ENCODE measurements at places on chromosomes 7 and 10. TPM values are rescaled to one million over a fixed set of nuclear protein-coding genes. Genes with fewer than 3 reads are reported as not detected.
A peak's percentile ranks its signal among the peaks of the same experiment; 100 is the strongest.

GRCh38 chr7:113320419-113320818, 202.1 kb upstream of the SMIM30 start:
- no peaks in the 10 kb centered on the region for H3K36me3 ChIP-seq
- no peak overlapping the region for H3K4me3 ChIP-seq
- no peak overlapping the region for H3K27ac ChIP-seq
- no peaks in the 10 kb centered on the region for H3K27me3 ChIP-seq
- H3K4me1 ChIP-seq, result no peaks in the 10 kb centered on the region

- DNase-seq, result no peak
- H3K27ac ChIP-seq, result no peak overlapping the region
- H3K4me1 ChIP-seq, result no peaks in the 10 kb centered on the region
- H3K36me3 ChIP-seq, result no peaks in the 10 kb centered on the region
- no peaks in the 10 kb centered on the region for H3K27me3 ChIP-seq
Observed at GRCh38 chr7:115782696-115783490, 247.7 kb downstream of the TFEC start.

DNA sequence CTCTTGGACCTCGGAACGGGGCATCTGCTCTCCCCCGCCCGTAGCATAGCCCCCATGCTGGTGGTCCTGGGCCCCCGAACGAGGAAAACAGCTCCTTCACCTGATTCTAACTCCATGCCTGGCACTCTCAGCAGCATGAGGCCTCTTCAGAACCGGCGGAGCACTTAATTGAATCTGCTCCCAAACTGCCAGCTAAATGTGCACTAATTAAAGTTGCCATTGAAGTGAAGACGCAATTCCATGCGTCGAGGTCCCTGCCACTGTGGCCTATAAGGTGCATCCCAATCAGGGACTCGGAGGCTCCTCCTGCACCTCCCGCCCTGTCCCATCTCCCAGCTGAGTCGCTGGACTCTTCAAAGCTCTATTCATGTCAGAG, 41.3 kb upstream of the ADGRA1 start:
- DNase-seq, result no peak
- H3K4me1 ChIP-seq, result no peaks in the 10 kb centered on the region
- H3K36me3 ChIP-seq, result no peaks in the 10 kb centered on the region
- no peaks in the 10 kb centered on the region for H3K27me3 ChIP-seq
- H3K27ac ChIP-seq, result no peak overlapping the region

DNA sequence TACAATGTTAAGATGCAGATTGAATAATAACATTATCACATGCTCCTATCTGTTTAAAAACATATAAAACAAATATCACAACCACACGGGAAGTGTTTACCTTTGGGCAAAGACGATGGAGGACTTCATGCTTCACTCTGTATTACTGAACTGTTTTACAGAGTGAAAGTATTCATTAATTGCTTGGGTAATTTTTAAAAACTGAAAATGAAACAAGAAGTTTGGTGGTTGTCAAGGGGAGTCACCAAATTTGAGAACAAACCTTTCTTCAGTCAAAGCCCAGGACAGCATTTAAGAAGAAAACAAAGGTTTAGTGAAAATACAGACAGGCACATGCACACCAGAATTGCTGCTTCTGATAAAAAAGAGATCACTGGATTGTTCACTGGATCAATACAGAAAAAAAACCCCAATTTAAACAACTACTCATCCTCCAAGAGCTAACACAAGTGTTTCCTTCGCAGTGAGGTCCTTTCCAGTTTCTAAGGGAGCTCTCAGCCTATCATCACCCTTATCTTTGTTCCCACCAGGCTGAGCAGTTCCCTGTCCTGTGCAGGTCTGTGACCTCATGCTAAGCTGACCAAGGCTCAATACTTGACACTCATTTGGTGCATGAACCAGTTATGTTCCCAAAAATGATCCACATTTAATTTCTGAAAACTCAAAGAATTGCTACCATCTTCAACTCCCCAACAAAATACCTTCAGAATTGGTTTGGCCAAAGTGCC, 8.8 kb downstream of the PARP12 start:
- no peaks in the 10 kb centered on the region for H3K36me3 ChIP-seq
- no peaks in the 10 kb centered on the region for H3K27me3 ChIP-seq
- H3K4me1 ChIP-seq, result peaks cover 18% of the 10 kb centered on the region

GRCh38 chr7:37208528-37208927, 240.1 kb downstream of the ELMO1 start:
- no peak overlapping the region for H3K4me3 ChIP-seq
- no peaks in the 10 kb centered on the region for H3K27me3 ChIP-seq
- peaks cover 8% of the 10 kb centered on the region for H3K36me3 ChIP-seq
- peak; percentile 85 for DNase-seq
- peaks cover 36% of the 10 kb centered on the region for H3K4me1 ChIP-seq
- H3K27ac ChIP-seq, result peak overlapping the region; percentile 67

SPACDR gene
- not detected for total RNA-seq

Measured in right atrium auricular region (tissue), 2 donors.